ENCODE measurements at places on chromosomes 5 and 9. TPM values are rescaled to one million over a fixed set of nuclear protein-coding genes. Genes with fewer than 3 reads are reported as not detected.

MEIKIN gene
- 3.4 TPM for total RNA-seq

GRCh38 chr9:90053027-90053426, 448.2 kb downstream of the GADD45G start:
- H3K36me3 ChIP-seq, result no peaks in the 10 kb centered on the region
- no peak for DNase-seq
- H3K4me1 ChIP-seq, result no peaks in the 10 kb centered on the region
- H3K27me3 ChIP-seq, result no peaks in the 10 kb centered on the region
- no peak overlapping the region for H3K27ac ChIP-seq
- no peak overlapping the region for H3K4me3 ChIP-seq

- no peak overlapping the region for H3K4me3 ChIP-seq
- no peak for DNase-seq
- no peak overlapping the region for H3K27ac ChIP-seq
Measured at GRCh38 chr9:4674783-4675182, 4.6 kb upstream of the CDC37L1 start.

EQTN gene
- total RNA-seq, result 0.78 TPM

Measured in aorta (tissue), 5 donors.